Left cardiac atrium (tissue), 4 donors: ENCODE measurements at places on chromosomes 5 and 9. TPM values are rescaled to one million over a fixed set of nuclear protein-coding genes. Genes with fewer than 3 reads are reported as not detected.

GRCh38 chr9:107342476-107343161 is 59.5 kb downstream of the RAD23B start:
- DNase-seq, result no peak

DNA sequence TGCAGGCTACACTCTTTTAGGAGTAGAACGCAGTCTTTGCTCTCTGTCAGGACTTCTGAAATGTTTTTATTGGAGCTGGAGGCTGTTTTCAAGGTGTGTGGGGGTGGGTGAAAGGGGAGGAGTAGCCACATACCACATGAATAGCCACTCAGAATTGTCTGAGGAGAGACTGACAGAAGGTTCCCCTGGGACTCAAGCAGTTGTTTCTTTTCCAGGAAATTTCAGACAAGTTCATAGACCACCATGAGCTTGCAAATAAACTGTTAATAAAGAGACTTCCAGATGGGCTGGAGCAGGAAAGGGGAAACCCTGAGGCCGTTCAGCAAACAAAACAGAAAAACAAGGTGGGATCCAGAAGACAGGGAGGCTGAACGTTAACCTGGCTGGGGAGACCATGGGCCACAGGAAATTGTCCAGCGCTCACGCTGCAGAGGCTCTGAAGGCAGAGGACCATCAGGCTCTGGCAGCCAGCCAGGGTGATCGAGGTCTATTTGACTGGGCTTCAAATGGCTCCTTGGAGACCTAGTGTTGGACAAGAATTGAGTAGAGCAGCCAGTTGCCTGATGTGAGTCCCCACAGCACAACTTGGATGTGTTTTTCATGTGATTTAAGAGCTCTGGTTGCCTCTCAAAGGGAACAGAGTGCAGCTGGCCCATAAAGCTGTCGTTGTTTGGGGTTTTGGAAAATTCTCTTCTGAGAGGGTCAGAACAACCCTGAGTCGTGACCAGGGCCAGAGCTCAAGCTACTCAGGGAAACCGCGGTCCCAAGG is 159.2 kb upstream of the RAI14 start:
- DNase-seq, result peak; percentile 65

The PCDHB9 gene
- 2.5 TPM for total RNA-seq

GRCh38 chr5:61641748-61642565 is 309.9 kb downstream of the ZSWIM6 start:
- no peak for DNase-seq

DNA sequence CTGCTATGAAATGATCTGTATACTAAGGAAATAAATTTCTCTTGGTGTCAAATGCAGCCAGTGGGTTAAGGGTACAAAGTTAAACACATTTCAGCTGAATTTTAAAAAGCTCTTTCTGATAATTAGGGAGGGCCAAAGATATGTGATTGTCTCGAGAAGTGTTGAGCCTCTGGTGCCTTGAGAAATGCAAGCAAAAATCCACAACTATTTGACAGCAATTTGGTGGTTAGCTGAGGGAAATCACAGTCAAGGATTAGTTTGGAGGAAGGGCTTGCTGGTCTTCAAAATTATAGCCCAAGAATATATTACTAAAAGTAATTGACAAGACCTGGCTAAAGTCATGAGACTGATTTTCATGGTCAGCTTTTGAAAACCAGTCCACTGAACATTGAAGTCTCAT is 255.7 kb upstream of the PPP1R2B start:
- DNase-seq, result no peak

GRCh38 chr5:146078566-146078965 is 26.8 kb downstream of the PLAC8L1 start:
- no peak for DNase-seq
